ENCODE measurements at places on chromosomes 2 and 18. TPM values are rescaled to one million over a fixed set of nuclear protein-coding genes. Genes with fewer than 3 reads are reported as not detected.

The THSD7B gene
- total RNA-seq = 1.2 TPM

The OXER1 gene
- total RNA-seq = 0.98 TPM

The SERPINB11 gene
- not detected for total RNA-seq

The CXCR4 gene
- total RNA-seq = 7.1 TPM

The AKAIN1 gene
- not detected for total RNA-seq

Measured in thyroid gland (tissue), 4 donors.